GM13977 (cell line): ENCODE measurements at places on chromosomes 3 and 15.

DNA sequence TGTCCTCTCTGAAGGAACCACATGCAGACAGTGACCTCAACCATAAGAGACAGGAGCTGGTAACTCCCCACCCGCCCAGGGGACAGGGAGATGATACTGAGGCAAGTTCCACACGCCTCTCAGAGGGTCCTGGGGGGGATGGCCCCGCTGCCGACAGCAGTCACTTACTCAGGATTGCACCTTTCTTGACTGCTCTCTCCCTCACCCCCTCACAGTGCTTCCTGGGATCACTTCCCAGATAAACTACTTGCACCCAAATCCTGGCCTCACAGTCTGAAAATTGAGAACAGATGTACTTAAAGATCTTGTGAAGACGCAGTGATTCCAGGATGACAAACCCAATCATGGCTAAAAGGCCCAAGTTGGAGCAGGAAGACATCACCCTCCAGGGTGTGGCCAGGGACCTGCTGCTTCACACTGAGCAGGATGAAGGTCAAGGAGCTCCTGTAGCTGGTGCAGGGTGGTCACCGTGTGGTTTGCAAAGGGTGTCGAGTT lies 207.6 kb downstream of the ADAMTS17 start:
- DNase-seq: no peak

GRCh38 chr3:42276141-42277132 lies 10.5 kb upstream of the CCK start:
- peak; percentile 44 for DNase-seq

DNA sequence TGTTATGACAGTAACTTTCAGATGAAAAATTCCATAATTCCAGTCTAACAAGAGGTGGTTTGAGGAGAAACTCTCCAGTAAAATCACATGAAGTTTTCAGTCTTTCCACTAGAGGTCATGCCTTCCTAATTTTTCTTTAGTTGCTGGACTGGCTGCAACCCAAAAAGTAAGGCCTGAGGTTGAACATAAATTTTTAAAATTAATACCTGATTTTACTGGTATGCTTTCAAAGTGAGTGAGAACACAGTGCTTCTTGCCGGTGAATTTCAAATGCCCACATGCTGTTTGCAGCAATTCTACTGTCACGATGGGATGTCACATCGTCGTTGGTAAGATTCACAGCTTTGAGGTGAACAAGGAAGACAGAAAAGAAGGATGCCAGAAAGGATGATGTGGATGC lies 89.0 kb upstream of the FGF12 start:
- no peak for DNase-seq

GRCh38 chr3:45332901-45333407 lies 55.4 kb upstream of the LARS2 start:
- no peak for DNase-seq

DNA sequence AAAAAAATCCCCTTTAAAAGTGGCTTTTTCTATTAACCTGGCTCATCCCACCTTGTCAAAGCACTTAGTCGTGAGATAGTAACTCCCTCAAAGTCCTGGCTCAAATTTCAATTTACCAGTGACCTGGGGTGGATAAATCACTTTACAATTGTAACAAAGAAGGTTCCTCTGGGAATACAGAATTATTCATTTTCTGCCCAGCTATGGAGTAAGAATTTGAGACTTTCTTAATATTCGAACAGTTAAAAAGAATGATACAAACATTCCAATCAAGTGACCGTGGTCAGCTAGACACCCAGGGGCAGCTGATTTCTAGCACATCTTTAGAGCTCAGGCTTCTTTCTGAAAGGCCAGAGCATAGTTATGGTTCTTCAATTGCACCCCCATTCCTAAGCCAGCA lies 291.0 kb upstream of the TGFBR2 start:
- no peak for DNase-seq

- no peak for DNase-seq
Measured at GRCh38 chr3:182921665-182922355, 58.5 kb downstream of the DCUN1D1 start.

- DNase-seq: peak; percentile 81
Measured at GRCh38 chr3:50274371-50275104, 4.3 kb upstream of the LSMEM2 start.

DNA sequence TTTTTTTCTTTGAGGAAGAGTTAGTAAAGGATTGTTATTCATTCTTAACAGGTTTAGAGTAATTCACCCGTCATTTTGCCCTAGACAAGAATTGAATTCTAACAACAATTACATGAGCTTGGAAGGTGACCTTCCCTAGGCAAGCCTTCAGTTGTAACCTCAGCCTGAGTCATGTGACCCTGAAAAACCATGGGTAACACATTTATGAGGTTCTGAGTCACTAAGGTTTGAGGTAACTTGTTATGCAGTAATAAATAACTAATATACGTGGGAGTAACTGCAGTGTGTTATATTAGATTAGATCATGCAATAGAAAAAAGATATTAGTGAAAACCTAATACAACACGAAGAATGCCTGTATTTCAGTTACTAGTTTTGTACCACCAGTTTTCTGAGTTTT lies 237.6 kb upstream of the NDN start:
- DNase-seq: no peak

DNA sequence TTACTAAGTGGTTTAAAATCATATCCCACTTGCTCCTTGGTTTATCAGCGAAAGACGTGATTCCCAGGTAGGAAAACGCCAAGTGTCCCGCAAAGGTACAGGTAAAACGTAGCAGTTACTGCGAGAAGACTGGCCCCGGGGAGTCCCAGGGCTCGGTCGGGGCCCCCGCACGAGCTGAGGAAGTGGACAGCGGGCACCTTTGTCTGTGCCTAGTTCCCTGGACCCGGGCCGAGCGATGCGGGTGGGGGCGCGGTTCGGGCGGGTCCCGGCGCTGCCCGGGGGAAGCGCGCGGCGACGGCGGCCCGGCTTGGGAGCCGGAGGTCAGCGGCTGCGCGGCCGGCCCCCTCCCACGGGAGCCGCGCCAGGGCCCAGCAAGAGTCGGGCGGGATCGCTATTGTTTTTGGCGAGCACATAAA lies 864 bp upstream of the NEO1 start:
- DNase-seq: peak; percentile 15
